ENCODE measurements at places on chromosomes 3 and 15.

- H3K36me3 ChIP-seq, result no peaks in the 10 kb centered on the region
- H3K27me3 ChIP-seq, result peaks cover 42% of the 10 kb centered on the region
- no peak for DNase-seq
- no peak overlapping the region for H3K27ac ChIP-seq
- peaks cover 10% of the 10 kb centered on the region for H3K4me1 ChIP-seq
- H3K4me3 ChIP-seq, result no peak overlapping the region
Measured at GRCh38 chr15:68580883-68581155, 2.0 kb downstream of the CORO2B start.

DNA sequence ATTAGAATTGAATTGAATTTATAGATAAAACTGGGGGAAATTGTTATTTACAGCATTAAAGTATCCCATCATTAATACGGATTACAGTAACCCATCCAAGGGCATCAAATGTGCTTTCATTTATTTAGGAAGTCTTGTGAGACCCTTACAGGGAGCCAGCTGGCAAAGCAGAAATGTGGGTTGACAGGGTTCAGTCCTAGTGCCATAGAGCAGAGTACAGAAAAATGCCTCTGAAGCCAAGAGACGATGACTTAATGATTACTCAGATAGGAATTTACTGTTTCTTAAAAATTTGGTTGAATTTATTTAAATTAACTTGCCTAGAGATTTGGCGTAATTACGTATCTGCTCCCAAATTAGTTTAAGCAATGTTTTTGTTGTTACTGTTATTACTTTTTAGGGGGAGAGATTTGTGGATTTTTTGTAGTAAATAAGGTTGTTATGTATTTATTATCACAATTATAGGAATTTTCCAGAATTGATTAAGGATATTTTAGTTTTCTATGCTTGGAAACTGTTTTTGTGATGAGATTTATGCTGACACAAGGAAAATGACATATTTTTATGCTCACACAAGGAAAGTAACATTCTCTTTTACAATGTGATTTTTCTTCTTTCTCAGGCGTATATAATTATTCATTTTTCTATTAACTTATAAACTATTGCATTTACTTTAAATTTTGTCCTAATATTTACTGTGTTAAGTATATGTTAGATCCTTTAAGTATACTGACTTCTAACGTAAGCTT lies 152.0 kb downstream of the EPHA6 start:
- no peaks in the 10 kb centered on the region for H3K4me1 ChIP-seq
- H3K27me3 ChIP-seq, result no peaks in the 10 kb centered on the region
- no peak overlapping the region for H3K27ac ChIP-seq

DNA sequence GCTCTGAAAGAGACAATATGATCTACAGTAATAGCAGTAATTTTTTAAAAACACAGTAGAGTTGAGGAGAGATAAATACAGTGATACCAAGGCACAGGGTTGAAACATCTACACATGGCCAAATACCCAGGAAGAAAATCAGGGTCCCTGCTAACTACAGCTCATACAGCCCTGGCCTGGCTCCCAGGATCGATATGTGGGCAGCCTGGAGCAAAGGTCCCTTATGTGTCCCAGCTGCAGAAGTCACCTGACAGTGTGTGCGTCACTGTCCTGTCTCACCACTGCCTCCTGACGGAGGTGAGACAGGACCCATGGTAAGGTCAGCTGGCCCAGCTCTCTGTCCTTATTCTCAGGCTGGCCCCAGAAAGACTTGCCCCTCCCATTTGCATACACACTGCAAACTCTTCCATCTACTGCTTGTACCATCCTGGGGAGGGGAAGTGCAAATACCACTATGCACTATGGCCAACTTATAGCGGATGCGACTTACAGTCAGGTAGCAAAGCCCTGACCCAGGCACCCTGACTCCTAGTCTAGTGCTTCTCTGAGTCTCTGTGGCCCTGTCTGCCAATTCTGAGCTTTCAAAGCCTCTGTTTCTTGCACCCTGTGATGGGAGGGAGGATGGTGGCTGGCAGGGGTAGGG lies 22.0 kb upstream of the BCL2L10 start:
- H3K27ac ChIP-seq, result no peak overlapping the region
- H3K27me3 ChIP-seq, result no peaks in the 10 kb centered on the region
- H3K4me1 ChIP-seq, result peaks cover 20% of the 10 kb centered on the region
- H3K36me3 ChIP-seq, result peaks cover 22% of the 10 kb centered on the region
- no peak overlapping the region for H3K4me3 ChIP-seq

DNA sequence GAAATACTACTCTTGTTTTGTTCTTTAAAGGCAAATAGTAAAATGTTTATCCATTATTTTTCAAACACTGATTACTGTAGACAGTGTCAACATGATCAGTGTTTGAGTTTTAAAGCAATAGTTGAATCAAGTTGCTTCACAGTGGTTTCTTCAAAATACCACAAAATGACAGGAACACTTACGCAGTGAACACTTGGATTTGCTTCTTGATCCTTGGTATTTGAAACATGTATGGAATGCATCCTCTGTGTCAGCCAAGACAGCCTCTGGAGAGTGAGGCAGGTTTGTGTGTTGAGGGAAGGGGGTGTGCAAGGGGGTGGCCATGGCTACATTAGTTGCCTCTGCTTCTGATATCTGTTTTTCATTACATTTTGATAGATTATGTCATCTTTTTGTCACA lies 413.0 kb downstream of the RBMS3 start:
- no peak overlapping the region for H3K27ac ChIP-seq
- H3K27me3 ChIP-seq, result peaks cover 6% of the 10 kb centered on the region
- H3K36me3 ChIP-seq, result no peaks in the 10 kb centered on the region
- no peaks in the 10 kb centered on the region for H3K4me1 ChIP-seq
- no peak overlapping the region for H3K4me3 ChIP-seq

- H3K4me1 ChIP-seq, result no peaks in the 10 kb centered on the region
- no peaks in the 10 kb centered on the region for H3K27me3 ChIP-seq
- DNase-seq, result no peak
- no peak overlapping the region for H3K27ac ChIP-seq
- no peak overlapping the region for H3K4me3 ChIP-seq
Measured at GRCh38 chr3:25339225-25339624, 88.8 kb upstream of the RARB start.

DNA sequence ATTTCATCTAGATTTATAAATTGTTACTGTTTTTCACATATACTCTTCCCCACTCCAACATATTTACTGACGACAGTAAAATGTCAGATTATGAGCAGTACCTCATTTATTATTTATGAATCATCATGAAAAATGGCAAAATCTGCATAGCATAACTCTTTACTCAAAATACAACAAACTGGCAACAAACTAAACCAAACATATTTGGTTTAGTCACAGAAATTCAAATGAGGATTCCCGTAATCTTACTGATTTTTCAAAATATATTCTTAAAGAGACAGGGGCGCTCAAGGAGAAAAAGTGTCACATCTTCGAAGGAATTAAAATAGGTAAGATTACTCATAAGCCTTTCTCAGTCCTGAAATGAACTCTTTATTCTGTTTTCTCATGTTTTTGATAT lies 3.0 kb upstream of the GPR87 start:
- H3K4me3 ChIP-seq, result no peak overlapping the region
- no peaks in the 10 kb centered on the region for H3K36me3 ChIP-seq
- no peak overlapping the region for H3K27ac ChIP-seq
- H3K4me1 ChIP-seq, result peaks cover 5% of the 10 kb centered on the region
- no peak for DNase-seq
- no peaks in the 10 kb centered on the region for H3K27me3 ChIP-seq

DNA sequence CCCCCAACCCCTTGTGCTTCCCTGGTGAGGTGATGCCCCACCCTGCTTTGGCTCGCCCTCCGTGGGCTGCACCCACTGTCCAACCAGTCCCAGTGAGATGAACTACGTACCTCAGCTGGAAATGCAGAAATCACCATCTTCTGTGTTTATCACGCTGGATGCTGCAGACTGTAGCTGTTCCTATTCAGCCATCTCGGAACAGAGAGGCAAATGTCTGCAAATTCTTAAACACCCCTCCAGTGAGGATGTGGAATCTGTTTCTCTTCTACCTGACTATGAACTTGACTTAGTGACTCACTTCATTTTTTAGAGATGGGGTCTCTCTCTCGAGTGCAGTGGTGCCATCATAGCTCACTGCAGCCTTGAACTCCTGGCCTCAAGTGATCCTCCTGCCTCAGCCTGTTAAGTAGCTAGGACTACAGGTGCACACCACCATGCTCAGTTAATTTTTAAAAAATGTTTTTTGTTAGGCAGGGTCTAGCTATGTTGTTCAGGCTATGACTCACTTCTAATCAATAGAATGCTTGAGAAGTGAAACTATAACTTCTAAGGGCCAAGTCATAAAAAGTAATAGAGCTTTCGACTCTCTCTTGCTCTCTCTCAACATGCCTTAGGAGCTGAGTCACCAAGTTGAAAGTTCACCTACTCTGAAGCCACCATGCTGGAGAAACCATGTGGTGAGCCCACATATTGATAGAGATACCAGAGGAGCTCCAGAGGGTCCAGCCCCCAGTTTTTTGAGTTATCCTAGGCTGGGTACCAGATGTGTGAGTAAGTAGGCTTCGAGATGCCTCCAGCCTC lies 11.5 kb upstream of the PARP14 start:
- no peak for DNase-seq
- H3K27me3 ChIP-seq, result peaks cover 2% of the 10 kb centered on the region
- no peak overlapping the region for H3K4me3 ChIP-seq

DNA sequence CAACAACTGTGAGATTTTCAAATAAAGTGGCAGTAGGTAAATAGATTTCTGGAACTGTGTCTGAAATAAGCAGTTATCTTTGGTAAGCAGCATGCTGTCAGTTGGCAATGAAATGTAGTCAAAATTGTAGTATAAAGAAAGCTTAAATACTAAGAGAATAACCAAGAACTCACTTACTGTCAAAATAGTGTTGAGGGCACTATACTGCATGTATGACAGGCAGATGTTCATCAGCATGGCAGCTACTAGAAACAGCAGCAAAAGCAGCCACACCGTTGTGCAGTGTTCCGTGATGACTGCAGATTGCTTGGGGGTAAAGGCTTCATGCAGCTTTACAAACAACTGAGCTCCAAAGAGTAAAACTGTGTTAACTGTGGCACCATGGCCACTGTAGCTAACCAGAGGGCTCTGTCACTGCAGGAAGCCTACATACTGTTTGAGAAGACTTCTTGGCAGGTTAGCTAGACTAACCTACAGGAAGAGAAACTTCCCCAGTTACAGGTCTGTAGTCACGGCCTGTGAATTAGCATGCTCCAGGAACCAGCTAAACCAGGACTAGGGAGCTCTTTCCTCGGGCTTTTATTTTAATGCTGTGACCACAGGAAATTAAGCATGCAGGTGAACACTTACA lies 459.7 kb downstream of the TBL1XR1 start:
- H3K27ac ChIP-seq, result no peak overlapping the region
- no peak for DNase-seq
- no peaks in the 10 kb centered on the region for H3K4me1 ChIP-seq
- H3K4me3 ChIP-seq, result no peak overlapping the region
- no peaks in the 10 kb centered on the region for H3K36me3 ChIP-seq
- H3K27me3 ChIP-seq, result no peaks in the 10 kb centered on the region

GRCh38 chr3:98732286-98733052 lies 30.7 kb upstream of the ST3GAL6 start:
- H3K27me3 ChIP-seq, result peaks cover 55% of the 10 kb centered on the region
- peak; percentile 31 for DNase-seq
- peak overlapping the region; percentile 63 for H3K4me3 ChIP-seq

DNA sequence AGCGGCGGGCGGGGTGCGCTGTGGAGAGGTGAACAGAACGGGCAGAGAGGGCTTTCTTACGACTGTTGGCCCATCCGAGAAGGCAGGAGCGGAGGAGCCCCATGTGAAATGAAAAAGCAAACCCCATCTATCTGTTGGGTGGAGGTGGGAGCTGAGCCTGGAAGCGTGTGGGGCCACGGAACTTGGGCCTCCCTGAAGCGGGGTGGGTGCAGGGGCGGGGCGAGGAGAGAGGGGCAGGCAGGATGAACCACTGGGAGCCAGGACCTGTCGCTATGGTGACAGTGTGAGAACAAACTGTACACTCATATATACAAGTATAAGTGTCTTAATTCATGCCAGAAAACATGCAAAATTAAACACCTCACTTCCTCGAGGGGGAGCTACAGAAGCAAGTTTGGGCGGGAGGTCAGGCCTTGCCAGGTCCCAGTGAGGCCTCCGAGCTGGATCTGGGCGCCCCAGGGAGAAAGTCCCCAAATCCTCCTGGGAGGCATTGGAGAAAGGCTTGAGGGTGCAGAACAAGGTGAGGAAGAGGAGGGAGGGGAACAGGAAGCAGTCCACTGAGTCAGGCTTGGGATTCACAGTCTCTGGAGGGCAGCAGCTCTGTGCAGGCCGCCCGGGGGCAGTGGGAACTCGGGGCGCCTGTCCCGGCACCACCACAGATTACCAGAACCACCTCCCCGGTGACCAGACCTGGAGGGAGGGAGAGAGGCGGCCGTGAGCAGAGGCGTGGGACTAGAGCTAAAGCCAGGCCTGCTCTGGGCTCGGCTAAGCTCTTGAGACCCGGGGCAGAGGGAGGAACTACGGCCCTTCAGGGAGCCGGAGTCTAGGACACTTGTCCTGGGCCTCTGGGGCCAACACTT lies 34.8 kb downstream of the RBPMS2 start:
- no peak overlapping the region for H3K4me3 ChIP-seq
- DNase-seq, result no peak
- no peaks in the 10 kb centered on the region for H3K4me1 ChIP-seq

DNA sequence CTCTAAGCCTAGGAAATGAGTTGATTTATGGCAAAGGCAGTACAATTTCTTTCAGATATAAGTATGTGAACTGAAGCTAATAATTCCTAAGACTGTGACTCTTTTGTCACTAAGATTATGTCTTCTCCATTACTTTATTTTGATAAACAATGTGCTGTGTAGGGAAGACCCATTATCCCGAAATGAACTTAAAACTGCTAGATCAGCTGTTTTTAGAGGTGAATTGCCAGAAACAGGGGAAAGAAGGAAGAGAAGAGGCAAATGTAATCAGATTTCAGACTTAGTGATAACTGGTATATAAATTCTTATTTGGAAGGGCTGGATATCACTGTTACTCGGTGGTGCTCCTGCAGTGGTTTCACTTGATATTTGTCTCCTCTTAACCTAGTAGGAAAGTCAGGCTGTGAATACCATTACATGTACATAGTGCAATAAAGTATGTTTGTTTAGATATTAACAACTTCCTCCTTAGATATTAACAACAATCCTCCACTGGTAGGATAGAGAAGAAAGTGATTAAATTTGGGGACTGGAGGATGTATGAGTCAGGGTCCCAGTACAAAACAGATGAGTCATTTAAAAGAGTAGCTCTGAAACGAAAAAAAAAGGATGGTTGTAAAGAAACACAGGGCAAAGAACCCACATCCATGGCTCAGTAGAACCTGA lies 338.5 kb upstream of the KCNH8 start:
- no peak for DNase-seq
- peaks cover 4% of the 10 kb centered on the region for H3K4me1 ChIP-seq
- no peak overlapping the region for H3K4me3 ChIP-seq
- H3K27me3 ChIP-seq, result no peaks in the 10 kb centered on the region
